ENCODE measurements at places on chromosomes 1 and 21.

DNA sequence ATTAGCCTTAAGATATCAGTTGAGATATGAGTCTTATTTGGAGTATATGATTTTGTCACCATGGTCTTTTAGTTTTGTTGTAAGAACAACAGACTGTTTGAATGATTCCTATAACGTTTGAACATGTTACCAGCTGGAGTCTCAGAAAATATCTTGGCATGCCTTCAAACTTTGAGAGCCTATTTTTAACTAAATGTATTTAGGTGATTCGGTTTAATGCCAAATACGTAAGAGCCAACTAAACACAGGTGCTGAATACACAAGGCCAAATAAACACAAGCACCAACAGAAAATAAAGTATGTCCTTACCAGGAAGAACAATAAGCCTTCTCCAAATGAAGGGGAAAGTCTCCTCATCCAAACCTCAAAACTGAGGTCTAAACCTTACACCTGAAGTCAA is 48.6 kb downstream of the PRKACB start:
- DNase-seq, result no peak

- DNase-seq, result peak; percentile 30
Observed at GRCh38 chr1:69911301-69911801, 294.0 kb downstream of the LRRC40 start.

- DNase-seq, result no peak
Observed at GRCh38 chr1:212359794-212360479, 54.7 kb downstream of the PACC1 start.

DNA sequence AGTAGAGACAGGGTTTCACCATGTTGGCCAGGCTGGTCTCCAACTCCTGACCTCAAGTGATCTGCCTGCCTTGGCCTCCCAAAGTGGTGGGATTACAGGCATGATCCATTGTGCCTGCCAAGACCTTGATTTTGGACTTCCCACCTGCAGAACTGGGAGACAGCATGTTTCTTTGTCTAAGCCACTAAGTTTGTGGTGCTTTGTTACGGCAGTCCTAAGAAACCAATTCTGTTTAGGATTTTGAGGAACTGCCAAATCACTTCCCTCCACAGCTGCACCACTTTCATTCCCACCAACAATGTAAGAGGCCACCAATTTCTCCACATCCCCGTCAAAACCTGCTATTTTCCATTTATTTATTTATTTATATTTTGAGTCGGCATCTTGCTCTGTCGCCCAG is 46.1 kb downstream of the CHAF1B start:
- DNase-seq, result no peak
